HT-29 (cell line): ENCODE measurements at places on chromosomes 3 and 15. TPM values are rescaled to one million over a fixed set of nuclear protein-coding genes. Genes with fewer than 3 reads are reported as not detected.
A peak's percentile ranks its signal among the peaks of the same experiment; 100 is the strongest.

GRCh38 chr3:15221574-15222217 is 15.7 kb downstream of the CAPN7 start:
- no peak for DNase-seq

DNA sequence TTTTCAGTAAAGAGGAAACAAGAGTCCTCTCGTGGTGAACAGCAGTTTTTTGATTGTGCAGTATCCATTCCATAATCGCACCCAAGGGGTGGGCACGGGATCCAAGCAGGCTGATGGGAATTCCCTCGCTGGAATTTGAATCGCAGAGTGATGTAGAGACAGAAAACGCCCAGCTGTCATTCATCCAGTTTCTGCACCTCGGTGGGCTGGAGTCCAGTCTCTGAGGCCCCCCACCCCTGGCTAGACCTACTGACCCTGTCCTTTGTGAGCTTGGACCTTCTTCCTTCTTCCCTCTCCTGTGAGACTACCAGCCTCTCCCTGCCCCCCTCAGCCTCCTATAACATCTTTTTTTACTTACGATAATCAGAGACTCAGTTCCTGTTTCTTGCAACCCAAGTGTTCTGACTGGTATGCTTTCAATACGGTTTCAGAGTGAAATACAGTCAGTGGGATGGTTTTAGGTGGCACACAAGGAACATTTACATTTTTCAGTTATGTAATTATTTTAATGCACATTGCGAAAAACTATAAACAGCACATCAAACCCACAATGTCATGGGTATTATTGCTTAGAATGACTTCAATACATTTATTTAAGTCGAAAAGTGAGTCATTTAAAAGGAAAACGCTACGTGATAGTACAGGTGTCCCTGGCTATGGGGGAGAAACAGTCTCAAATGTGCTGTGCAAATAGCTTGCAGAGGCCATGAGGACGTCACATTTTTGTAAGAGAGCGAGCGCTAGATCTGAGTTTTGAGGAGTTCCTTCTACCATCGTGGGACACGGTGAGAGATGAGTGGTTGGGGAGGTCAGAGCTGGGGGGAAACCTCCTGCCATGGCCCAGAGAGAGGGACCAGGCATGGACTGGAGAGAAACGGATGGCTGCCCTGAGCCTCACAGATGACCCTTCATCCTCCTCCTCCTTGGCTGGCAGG is 37.5 kb upstream of the CHST2 start:
- no peak for DNase-seq

- DNase-seq, result no peak
These were observed 3.3 kb downstream of the VPS8 start for GRCh38 chr3:184815046-184815930.

DNA sequence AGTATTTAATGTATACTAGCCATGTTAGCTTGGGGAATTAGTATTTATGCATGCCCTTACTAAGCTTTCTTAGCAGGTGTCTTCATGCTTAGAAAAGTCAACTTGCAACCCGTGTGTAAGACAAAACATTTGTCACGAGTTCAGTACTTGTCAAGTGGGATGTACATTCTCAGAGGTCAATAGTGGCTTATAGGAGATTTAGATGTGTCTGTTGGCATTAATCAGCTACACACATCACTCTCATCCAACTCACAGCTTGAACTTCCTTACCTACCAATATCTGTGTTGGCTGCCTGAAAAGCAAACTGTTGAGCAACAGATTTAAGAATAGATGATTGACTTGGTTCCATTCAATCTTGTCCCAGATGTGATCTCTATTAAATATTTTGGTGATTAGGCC is 109.5 kb downstream of the ROBO2 start:
- no peak for DNase-seq

DNA sequence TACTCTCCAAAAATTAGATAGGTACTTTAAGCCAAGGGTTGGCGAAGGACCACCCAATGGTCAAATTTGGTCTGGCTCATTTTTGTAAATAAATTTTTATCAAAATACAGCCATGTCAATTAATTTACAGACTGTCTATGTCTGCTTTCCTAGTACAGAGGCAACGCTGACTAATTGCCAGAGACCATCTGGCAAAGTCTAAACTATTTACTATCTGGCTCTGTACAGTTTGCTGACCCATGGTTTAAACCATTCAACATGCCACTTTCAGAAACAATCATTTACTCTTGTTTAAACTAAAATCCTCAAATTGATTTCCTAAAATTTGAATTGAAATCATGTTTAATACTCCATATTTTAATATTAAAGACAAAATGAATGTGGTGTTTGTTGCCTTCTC is 25.9 kb downstream of the CBLB start:
- no peak for DNase-seq

DNA sequence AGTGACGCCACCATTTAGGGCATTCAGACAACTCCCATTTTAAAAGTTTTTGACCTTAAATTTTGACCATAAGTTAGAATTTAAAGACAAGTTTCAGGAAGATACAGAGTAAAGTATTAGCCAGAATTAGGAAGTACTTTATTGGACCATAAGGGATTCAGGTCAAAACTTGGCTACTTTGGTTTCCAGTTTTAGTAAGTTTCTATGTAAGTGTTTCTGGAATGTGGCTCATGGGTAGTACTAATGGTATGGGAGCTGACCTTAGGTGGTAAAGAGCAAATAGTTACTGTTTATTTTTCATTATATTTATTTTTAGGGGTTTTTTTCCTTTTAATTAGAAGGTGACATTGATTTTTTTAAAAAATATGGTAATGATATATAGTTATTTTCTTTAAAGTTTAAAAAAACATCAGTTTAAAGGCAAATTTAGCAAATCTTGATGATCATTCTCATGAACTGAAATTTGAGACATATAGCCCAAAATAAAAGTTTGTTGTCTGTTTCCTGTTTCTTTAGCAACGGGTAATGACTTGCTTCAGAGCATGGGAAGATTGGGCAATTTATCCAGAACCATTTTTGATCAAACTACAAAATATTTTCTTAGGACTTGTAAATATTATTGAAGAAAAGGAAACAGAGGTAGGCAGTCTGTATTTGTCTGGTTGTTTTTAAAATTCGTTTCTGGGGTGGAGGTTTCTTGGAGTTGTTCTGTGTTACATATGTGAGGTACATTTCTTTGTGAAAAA is 34.3 kb downstream of the U2SURP start:
- no peak for DNase-seq

DNA sequence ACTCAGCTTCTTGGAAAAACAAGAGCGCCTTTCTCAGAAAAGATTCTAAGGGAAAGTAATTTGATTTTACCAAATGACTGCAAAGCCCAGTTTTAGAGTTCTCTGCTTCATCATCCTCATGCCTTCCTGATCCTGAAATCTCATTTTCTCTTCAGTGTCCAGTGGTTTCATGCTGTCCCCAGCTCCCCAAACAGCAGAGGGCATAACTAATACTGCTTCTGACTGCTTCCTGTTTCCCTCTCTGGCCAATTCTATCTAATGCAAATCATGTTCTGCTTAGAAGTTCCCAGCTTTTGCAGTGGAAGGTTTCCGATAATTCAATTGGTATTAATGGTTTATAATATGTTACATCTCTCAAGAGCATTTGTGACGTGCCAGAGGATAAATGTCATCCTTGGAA is 161.1 kb downstream of the CLSTN2 start:
- no peak for DNase-seq

DNA sequence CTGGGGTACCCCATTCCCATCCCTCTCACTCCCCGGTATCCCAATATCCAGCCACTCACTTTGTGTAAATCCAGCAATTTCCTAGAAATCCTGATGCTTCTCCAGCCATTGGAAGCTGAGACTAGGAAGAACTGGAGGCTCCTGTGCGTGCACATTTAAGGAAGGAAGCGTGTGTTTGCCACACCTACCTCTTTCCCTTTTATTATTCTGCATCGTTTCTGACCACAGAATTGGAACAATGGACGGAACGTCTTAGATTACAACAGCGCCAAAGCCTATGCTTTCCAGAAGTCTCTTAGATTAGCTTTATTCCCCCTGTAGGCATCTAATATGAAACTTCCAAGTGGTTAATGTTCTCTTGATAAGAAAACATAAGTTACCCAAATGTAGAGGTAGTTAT is 234.8 kb upstream of the TRIM42 start:
- no peak for DNase-seq

DNA sequence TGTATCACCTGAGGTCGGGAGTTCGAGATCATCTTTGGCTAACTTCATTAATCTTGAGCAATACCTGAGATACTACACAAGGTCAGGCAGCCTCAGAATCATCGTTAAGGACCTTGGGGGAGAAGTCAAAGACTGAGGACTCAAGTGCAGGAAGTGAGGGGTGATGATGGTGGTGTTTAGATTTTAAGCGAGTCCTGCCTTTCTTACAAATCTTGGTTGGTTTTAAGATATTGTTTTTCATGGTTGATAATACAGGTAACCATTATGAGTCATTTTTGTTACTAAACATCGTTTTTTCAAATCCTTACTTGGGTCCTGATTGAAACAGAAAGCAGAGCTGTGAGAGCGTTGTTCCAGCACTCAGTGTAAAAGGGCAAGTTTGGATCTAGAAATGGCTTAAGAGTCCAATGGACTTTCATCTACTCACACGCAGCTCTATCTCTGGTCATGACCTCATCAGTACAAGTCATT is 4.1 kb downstream of the RASGRP1 start:
- no peak for DNase-seq

DNA sequence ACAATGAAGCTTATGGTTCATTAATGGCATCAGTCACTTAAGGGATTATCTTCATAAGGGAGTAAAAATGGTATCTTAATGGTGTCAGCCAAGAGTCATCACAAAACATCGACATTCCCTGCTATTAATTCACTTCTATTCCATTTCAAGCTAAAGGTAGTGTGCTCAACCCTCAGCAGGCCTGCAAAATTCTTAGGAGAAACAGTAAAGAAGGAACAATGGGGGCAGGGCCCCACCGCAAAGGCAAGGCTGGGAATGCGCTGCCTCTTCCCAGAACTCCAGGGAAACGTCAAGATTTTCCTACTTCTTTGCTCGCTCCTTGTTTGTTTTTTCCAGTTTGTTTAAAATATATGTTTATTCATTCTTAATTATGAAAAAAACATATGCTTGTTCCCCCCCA is 187.3 kb upstream of the TSC22D2 start:
- no peak for DNase-seq

DNA sequence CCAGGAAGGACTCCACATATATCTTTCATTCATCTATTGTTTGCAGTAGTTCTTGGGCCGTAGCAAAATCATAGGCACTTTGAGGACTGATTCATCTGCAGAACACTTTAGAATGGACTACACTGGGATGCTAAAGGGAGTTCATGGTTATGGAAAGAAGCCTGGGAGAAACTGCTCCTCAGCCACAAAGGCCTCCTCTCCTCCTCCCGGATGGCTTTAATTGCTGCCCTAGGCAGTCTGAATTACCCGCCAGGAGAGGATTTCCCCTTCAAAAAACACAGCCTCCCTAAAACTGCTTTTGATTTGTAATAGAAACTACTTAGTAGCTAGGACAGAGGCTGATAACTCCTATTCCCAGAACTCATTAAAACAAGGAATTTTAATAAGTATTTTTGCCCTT is 4.6 kb downstream of the TMEM266 start:
- DNase-seq, result no peak

DNA sequence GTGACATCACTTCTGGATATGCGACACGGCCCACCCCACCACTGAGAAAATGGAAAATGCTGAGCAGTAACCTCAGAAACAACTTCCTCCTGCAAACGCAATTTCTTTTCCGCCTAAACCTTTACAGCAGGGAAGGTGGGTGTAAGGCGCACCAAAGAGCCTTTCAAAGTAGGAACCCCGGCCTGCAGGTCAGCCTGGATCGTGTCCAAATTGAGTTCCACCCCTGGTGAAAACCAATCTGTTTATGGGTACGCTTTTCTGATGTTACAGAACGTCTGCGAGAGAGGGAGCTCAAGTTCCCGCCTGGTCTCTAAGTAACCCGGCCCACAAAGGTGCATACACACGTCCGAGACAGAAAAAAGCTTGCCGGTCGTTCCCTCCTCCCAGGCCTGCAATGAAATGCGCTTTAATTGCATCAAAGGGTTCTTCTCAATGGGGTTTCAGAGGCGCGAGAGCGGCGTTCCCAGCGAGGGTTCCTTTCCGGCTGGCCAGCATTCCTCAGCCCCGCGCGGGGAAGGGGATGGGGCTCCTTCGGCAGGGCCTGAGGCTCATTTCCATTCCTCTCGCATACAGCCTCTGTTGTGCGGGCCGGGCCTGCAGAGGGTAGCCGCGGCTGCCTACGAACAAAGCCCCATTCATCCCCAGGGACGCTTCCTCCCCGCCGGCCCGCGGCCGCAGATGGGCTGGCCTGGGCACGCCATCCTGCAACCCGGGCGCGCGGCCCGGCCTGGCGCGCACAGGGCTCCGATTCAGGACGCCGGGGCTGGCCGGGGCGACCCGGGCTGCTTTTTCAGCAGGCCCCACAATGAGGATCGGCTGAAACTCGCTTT is 138.1 kb downstream of the TMCO5A start:
- peak; percentile 96 for DNase-seq

DNA sequence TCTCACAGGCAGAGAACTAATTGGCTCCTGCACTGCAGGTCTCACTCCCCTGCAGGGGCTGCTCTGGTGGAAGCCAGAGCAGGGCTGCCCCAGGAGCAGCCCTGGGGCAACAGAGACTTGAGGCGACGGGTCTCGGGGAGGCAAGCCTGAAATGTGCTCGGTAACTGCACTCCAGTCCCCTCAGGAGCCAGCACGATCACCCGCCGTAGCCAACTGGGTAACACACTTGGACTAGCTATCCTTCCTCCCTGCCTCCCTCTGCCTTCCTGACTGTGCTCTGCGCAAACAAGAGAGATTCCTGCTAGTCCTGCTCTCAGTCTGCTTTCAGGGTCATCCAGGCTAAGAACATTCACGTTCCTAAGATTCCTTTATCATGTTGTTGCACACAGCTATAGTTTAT is 140.7 kb upstream of the NSMCE3 start:
- no peak for DNase-seq

- DNase-seq, result no peak
These were observed 259 bp upstream of the CILP start for GRCh38 chr15:65211482-65211982.

DNA sequence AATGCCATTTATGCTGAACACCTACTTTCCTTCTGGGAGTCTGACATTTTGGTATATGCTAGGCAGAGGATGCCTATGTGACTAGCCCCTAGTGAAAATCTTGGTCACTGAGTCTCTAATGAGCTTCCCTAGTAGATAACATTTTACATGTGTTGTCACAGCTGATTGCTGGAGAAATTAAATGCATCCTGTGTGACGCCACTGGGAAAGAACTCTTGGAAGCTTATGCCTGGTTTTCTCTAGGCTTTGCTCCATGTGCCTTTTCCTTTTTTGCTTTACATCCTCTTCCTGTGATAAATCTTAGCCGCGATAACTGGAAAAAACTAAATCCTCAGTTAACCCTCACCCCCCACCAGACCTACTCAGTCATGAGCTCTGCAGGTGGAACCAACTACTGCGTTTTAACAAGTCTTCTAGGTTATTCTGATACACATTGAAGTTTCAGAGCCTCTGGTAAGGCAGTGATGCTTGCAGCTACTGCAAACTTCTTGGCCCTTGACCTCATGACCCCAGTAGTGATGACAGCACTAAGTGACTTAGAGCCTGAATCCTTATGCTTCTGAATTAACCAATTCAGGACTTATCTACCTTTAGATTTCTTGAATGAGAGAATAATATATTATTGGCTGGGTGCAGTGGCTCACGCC is 292.4 kb upstream of the SOX14 start:
- no peak for DNase-seq

GRCh38 chr15:73051807-73052652 is at the start of gene NEO1:
TSS of gene NEO1 (plus strand) at chr15:73052463. CDS start at chr15:73052676, 213 bp downstream.
- DNase-seq, result peak; percentile 79

KCNH8 gene
- total RNA-seq, result 0.03 and 1.1 TPM in 2 replicates

GJD2 gene
- not detected in 2 replicates for total RNA-seq

WDR82 gene
- total RNA-seq, result 16.4 and 18.9 TPM in 2 replicates

PPP1R14D gene
- total RNA-seq, result 2.5 and 6.1 TPM in 2 replicates

CADPS gene
- 0.05 and 0.13 TPM in 2 replicates for total RNA-seq

MNS1 gene
- 4.0 and 6.8 TPM in 2 replicates for total RNA-seq

CFAP91 gene
- not detected in 2 replicates for total RNA-seq

IGF2BP2 gene
- 28.7 and 29.8 TPM in 2 replicates for total RNA-seq
